ENCODE measurements at places on chromosomes 13 and 19.

DNA sequence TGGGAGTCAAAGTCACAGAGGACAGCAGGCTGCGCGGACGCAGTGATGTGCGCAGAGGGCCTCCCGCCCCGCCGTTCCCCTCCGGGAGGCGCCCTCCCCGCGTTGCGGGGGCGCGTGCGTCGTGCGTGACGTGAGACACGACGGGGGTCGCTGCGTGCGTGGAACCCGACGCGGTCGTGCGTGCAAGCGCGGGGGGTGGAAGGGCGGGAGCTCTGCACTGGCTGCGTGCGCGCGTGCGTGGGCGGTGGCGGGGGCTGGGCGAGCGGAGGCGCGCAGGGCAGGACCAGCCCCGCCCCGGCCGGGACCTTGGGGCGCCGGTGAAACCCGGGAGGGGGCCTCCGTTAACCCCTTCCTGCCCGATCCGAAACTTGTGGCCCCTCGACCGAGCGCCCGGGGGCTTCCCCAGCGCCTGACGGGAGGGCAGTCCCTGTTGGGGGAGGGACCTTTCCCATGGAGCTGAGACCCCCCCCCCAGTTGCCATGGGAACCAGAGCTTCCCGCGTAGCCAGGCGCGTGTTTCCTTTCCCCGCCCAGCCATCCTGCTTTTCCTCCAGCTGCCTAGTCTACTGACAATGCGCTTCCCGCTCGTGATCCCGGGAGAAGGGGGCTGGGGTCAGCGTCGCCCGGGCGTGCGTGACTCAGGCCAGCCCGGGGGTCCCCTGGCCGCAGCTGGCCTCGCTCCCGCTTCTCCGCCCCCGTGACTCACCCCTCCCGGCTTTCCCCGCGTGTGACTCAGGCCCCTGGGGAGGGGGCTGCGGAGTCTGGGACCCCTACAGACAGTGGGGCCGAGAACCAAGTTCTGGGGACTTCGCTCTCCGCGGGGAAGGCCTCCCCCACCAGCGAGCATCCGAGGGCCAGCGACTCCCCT is 7.3 kb upstream of the HOOK2 start:
- peak; percentile 26 for DNase-seq

DNA sequence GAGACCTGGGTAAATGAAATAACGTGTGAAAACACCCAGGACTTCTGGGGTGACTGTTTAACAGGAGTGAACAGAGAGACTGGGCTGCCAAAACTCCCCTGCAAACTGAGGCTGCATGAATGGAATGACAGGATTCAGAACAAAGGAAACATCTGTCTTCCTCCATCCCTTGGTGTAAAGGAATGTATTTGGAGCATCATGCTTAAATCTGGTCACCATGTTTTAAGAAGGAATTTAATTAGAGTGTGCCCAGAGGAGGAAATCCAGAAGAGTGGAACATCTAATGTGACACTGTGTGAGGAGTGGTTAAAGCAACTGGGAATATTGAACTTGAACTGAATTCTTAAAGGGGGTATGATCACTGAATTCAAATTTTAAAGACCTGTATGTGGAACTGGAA is 437.2 kb downstream of the LIG4 start:
- DNase-seq, result no peak

GRCh38 chr13:106534639-106535551 is 567 bp downstream of the EFNB2 start:
- DNase-seq, result no peak

DNA sequence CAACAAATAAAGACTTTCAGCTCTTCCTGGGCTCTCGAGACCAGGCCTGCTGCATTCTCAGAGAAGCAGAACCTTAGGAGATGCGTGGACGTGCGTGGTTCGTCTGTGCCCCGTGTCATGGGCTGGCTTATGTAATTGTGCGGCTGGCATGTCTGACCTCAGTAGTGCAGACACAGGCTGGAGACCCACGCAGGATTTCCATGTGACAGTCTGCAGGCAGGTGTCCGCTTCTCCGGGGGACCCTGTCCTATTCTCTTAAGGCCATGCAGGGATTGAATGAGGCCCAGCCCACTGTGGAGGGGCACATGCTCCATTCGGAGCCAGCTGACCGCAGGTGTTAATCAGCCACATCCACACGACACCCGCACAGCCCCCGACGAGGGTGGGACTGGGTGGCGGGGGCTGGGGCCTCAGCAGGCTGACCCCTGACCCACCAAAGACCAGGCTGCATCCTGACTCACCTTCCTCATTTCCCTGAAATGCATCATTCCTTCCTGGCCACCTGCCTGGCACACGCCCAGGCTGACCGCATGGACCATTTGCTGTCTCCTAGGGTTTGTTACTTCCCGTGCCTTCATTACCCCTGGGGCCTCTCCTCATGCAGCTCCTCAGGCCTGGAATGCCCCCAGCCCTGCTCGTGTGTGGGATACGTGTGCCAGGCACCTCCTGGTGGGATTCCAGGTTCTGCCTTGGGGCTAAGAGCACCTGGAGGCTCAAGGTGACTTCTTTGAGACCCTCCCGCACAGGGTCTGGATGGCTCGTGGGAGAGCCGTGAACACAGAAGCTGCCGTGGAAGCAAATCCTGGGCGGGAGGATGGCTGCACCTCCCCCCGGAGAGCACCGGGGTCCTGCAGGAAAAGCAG is 10.7 kb upstream of the MCF2L start:
- no peak for DNase-seq

- DNase-seq, result peak; percentile 15
Measured at GRCh38 chr13:91133941-91134802, 213.3 kb upstream of the MIR17HG start.

- DNase-seq, result no peak
Measured at GRCh38 chr19:5232798-5233505, 107.7 kb downstream of the PTPRS start.

DNA sequence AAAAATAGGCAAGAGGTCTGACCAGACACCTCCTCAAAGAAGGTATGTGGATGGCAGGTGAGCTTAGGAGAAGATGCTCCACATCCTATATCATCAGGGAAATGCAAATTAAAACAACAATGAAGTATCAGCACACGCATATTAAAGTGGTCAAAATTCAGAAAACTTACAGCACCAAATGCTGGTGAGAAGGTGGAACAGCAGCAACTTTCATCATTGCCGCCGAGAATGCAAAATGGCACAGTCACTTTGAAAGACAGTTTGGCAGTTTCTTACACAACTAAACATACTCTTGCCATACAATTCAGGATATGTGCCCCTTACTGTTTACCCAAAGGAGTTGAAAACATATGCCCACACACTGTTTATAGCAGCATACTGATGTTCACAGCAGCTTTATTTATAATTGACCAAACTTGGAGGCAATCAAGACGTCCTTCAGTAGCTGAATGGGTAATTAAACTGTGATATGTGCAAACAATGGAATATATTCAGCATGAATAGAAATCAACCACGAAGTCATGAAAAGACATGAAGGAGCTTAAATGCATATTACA is 22.5 kb downstream of the OR10H4 start:
- no peak for DNase-seq

DNA sequence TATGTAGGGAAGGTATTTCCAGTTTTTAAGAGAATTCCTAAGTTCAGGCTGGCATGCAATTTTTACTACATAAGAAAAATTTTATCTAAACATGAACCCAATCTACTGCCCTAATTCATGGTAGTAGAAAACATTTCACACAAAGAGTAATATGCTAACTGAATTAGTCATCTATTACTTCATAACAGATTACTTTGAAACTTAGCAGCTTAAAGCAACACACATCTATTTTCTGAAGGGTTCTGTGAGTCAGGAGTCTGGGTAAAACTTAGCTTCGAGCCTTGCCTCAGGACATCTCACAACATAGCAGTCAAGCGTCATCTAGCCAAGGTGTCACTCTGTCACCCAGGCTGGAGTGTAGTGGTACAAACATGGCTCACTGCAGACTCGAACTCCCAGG is 537.5 kb downstream of the DCT start:
- no peak for DNase-seq

- no peak for DNase-seq
Measured at GRCh38 chr19:16788479-16788878, 40.7 kb upstream of the SIN3B start.

- no peak for DNase-seq
Measured at GRCh38 chr13:80618781-80619180, 277.9 kb upstream of the SPRY2 start.

DNA sequence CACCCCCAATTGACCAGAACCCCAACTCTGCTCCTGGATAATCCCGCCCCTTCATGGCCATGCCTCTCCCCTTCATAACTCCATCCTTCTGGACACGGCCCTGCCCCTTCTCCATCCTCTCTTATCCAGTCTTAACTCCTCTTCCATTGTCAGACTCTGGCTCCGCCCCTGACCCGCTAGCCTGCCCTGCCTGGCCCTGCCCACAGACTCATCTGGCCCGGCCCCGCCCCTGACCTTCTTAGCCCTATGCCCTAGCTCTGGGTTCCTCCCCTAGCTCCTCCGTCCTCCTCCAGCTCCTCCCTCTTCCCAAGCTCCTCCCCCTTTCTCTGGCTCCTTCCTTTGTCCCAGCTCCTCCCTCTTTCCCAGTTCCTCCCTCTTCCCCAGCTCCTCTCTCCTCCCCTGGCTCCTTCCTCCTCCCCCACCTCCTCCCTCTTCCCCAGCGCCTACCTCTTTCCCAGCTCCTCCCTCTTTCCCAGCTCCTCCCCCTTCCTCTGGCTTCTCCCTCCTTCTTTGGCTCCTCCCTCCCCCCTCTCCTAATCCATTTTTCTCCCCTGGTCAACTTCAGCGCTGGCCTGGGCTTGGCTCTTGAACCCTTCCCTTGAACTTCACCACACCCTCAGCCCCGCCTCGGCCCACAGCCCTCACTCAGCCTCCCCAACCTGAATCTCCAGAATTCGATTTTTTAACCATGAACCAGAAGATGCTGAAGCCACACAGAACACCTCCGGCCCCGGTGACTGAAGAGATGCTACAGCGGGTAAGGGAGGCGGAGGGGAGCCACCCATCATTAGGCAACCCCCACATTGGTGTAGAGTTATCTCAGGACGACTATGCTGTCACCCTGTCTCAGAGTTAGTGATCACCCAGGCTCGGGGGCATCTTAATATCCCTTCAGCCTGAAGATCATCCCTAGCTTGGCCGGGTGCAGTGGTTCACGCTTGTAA is 9.2 kb upstream of the ZNF358 start:
- DNase-seq, result no peak

DNA sequence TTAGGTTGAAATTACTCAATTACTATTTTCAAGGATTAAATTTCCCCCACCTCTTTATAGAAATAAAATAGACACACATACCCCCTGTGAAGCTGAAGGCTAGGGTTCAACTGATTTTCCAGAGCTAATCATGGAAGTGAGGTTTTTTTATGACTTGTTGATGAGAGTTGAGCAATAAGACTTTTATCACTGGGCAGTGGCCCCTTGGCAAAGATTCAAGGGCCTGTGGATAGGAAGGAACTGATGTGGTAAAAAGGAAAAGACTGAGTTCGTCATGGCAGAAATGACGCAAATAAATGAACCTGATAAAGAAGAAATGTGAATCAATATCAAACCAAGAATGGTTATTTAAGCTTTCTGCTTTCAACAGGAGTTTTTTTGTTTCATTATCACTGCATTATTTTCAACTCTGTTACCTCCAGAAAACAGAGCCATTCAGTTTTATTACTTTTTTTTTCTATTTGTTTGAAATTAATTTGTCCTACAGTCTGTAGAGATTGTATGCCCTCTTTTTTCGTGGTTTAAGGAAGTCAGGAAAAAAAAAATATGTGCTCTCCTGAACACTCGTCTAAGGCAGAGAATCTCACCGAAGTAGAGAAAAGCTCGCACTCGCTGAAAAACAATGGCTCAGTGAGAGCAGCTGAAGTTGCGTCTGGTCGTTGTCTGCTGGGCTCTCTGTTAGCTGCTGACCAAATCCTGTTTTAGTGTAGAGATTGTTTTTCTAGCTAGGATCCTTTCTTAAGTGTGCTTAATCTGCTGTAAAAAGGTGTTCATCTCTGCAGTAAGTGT is 38.9 kb downstream of the STOML3 start:
- DNase-seq, result no peak

GRCh38 chr19:40403262-40403984 is 9.8 kb downstream of the PRX start:
- DNase-seq, result no peak

DNA sequence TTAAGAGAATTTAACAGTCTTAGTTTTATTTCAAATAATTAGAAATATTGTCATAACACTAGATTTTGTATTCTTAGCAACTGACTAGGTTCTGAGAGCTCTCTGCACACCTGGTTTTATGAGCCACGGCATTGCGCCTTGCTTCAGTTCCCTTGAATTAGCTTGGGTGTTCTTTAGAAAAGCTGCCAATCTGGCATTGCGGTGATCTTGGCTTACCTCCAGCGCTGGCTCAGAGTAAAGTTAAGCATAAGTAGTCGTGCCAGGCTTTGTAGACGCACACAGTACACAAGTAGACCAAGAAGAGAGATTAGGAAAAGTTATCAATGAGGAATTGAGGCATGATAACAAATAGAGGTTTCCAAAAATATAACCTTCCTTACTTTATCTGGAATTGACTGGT is 45.7 kb downstream of the TPP2 start:
- peak; percentile 24 for DNase-seq

DNA sequence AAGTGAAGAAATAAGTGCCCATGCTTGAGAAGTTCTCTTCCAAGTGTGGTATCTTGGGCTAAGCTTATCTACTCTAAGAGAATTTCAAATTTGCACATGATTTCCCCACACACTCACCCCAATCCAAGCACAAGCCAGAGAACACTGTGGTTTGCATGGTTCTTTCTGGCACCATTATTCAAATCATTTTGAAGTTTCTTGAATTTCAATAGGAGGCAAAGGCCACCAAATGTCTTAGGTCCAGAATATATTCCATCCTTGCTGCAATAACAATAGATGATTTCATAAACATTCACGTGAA is 359.7 kb downstream of the IRS2 start:
- DNase-seq, result no peak

DNA sequence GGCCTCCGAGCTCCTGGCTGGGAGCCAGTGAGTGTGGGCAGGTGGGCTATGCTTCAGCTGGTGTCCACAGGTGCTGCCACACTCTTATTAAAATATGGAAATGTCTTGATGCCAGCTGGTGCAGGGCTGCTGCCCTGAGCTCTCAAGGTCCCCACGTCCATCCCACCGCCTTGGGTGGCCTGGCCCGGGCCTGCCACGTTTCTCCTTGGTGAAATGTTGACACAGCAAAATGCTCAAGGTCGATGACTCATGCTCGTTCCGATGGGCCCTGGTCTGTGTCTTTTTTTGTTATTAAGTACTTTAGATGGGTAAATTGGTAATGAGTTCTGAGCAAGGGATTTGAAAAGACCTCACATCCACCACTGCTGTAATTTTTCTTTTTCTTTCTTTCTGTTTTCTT is 524.7 kb downstream of the MYO16 start:
- no peak for DNase-seq

DNA sequence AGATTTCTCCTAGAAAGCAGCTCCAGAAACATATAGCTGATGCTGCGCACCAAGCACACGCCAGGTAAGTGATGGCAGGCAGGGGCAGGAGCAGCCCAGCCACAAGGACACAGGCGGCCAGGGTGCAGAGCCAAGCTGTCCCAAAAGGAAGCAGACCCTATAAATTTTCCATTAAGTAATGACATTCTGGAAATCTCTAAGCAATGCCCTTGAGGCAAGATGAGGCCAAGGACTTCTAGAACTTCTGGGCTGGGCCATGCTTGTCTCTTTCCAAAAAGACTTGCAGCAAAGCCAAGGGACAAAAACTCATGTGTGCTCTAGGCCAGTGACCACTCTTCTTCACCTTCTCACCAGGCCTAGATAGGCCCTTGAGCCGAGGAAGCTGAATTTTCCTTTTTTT is 42.2 kb upstream of the EPHX3 start:
- no peak for DNase-seq

GRCh38 chr13:22883262-22883840 is 297.4 kb upstream of the SGCG start:
- no peak for DNase-seq
